ENCODE measurements at places on chromosomes 2 and 18.

DNA sequence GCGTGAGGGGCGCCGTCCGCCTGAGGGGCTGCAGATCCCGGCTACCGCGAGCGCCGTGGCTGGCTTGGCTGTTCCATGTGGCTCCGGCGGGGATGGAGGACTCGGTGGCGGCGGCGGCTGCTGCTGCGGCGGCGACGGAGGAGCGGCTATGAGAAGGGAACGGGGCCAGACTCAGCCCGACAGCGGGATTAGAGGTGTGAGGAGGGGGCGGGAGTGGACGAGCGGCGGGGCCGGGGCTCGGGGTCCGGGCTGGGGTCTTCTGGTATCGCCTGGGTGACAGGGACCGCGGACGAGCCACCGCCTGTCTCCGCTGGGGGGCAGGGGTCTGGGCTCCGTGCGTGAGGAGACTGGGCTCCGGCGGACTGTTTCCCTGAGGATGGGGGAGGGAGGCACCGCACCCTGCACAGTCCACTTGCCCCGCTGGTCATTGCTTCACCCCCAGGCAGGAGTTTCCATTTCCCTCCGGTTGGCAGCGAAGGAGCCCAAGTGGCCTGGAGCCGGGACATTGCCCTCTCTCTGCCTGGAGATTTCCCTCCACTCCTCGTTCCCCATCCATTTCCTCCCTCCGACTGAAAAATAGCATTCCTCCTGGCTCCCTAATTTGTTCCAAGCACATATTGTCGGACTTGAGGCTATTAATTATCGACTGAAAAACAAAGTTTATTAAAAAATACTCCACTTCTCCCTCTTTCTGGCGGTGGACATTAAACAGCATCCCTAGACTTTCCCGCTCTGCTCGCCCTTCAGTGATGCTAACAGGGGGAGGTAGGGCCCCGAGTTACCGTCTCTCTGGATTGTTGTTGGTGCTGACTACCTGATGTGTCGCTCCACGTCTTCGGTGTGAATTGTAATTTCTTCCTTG is 577 bp downstream of the EHBP1 start:
- peak; percentile 71 for DNase-seq

DNA sequence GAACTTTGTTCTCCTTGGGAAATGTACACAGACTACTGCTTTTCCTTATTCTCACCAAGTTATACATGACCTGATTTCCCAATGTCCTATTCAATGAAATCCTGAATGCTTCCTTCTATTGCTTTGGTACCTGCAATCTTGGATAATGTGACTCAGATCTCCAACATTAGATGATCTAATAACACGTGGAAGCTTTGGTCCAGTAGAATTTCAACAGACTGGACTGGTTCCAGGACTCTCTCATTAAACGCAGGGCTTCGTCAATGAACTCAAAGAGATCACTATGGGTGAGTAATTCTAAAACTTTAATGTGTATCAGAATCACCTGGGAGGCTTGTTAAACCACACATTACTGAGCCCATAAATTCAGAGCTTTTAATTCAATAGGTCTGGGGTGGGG is 413.6 kb upstream of the KCNH7 start:
- DNase-seq: no peak

GRCh38 chr2:172416447-172417058 is 10.8 kb upstream of the ITGA6 start:
- DNase-seq: no peak

GRCh38 chr2:215742021-215742420 is 271.3 kb downstream of the MREG start:
- no peak for DNase-seq

DNA sequence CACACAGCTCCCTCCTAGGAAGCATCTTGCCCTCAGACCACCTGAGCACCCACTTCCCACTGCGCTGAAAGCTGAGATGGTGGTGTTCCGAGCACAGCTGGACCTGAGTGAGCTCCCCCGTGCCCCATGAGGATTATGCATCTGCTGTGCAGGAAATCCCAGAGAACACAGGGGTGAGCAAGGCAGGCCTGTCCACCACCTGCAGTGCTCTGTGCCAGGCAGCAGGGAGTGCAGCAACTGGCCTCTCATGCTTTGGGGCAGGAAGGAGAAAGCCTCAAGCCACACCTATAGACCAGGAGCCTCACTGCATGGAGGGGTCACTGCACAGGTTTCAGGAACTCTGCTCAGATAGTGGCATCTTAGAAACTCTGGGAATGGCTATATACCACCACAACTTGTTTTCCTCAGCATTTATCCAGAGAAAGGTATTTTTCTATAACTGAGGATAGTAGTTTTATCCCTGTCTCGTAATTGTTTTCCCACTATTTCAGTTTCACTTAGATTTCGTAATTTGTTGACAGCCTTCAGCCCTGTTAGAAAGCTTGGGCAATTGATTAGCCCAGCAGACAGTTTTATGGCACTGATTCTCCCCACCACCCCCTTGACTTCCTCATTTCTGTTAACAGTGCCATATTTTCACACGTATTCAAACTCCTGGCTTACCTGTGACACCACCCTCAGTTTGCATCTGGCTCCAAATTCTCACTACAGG is 144.3 kb upstream of the DAPL1 start:
- DNase-seq: no peak

DNA sequence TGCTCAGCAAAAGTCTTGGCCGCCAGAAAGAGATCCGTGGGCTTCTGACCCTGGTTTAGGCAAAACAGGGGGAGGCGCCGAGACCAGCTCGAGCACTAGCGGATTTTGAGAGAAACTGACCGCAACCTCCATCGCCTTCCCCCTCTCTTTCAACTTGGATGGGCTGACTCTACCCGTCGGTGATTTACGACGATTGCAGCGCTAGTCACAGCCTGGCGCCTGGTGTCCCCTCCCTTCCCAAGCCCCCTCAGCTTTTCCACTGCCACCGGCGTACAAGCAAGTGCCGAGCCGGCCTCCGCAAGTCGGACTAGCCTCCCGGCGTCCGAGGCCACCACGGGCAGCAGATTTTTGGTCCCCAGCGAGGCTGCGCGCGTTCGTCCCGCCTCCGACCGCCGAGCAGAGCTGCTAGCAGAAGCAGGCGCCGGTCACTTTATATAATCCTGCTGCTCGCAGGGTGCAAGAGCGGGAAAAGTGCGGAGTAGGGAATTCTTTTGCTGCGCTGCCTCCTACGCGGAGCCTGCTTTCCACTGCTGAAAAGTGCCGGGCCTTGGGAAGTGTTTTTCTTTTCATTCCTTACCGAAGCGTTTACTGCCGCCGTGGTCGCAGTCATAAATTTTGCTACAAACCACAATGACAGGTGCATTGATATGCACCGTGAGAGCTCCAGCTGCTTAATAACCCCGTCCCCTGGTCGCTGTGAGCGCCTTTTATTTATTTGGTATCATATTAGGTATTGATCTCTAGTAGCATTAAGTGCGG is 7.7 kb downstream of the HOXD3 start:
- DNase-seq: no peak

DNA sequence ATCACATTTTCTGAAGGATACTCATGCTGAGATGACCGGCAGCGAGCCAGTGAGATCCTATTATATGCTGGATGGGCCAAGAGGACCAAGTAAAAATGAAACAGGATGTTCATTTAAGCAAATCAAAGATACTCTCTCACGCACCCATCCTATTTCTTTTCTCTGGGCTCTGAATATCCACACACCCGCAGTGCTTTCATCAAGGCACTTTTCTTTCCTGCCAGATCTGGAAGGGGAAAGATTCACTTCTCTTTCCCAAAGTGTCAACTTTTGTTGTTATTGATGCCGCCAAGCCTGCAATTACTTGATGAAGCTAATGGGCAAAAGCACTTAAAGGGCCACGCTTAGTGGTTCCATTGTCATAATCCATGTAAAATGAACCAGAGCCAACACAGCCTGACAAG is 191.9 kb upstream of the CHAC2 start:
- no peak for DNase-seq

GRCh38 chr2:46873604-46874068 is 42.0 kb downstream of the MCFD2 start:
- DNase-seq: peak; percentile 98
